ENCODE measurements at places on chromosomes 3 and 15.
A peak's percentile ranks its signal among the peaks of the same experiment; 100 is the strongest.

GRCh38 chr3:65080432-65080831 is 392.6 kb upstream of the ADAMTS9 start:
- no peak for DNase-seq

- DNase-seq: no peak
These were observed 32.8 kb downstream of the XXYLT1 start for GRCh38 chr3:195238081-195238571.

- peak; percentile 94 for DNase-seq
These were observed 1.4 kb downstream of the LOXL1 start for GRCh38 chr15:73927476-73928240.

GRCh38 chr3:62832553-62832952 is 42.7 kb downstream of the CADPS start:
- DNase-seq: no peak

DNA sequence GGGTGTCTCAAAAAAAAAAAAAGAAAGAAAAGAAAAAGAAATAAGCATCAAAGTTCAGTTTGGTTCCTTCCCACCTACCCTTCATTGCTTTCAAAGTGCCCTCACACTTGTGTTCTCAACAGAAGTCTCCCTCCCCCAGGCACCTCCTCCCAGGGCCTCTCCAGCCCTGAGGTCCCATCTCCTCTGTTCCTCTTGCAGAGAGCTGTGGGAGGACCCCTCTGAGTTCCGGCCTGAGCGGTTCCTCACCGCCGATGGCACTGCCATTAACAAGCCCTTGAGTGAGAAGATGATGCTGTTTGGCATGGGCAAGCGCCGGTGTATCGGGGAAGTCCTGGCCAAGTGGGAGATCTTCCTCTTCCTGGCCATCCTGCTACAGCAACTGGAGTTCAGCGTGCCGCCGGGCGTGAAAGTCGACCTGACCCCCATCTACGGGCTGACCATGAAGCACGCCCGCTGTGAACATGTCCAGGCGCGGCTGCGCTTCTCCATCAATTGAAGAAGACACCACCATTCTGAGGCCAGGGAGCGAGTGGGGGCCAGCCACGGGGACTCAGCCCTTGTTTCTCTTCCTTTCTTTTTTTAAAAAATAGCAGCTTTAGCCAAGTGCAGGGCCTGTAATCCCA is 6.1 kb downstream of the CYP1A2 start:
- DNase-seq: no peak

- no peak for DNase-seq
These were observed 68.7 kb downstream of the CGNL1 start for GRCh38 chr15:57444877-57445513.

Data from 8988T (cell line).